ENCODE measurements at places on chromosomes 2 and 18.
A peak's percentile ranks its signal among the peaks of the same experiment; 100 is the strongest.

- no peak for DNase-seq
Observed at GRCh38 chr18:45505497-45506206, 109.6 kb upstream of the SLC14A2 start.

- no peak for DNase-seq
Observed at GRCh38 chr2:122863532-122863931, 1108.1 kb downstream of the TSN start.

GRCh38 chr2:188787658-188788240, 186.4 kb upstream of the COL3A1 start:
- no peak for DNase-seq

- no peak for DNase-seq
Observed at GRCh38 chr2:149871091-149871885, 283.7 kb upstream of the MMADHC start.

- DNase-seq, result no peak
Observed at GRCh38 chr2:97857553-97857952, 138.2 kb downstream of the TMEM131 start.

DNA sequence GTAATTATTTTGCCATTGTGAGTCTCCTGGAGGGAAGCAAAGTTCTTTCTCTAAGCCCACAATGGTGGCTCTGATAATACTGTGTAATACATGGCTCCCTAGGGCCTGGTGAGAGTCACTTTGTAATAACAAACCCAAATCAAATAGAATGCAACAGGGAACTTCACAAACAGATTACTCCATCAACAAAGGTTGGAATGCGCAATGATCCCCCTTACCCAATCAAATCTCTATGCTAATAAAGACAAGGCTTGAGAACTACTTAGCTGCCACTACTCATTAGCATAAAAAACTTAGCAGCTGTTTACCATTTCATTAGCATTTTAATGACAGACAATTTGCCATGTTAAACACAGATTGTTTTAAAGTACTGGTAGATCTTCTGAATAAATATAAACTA, 285.6 kb upstream of the SESTD1 start:
- DNase-seq, result no peak

GRCh38 chr2:25512707-25513106, 160.7 kb downstream of the DTNB start:
- no peak for DNase-seq

GRCh38 chr2:113024764-113025163, 19.5 kb downstream of the IL36A start:
- DNase-seq, result no peak

GRCh38 chr2:65353046-65353445, 79.4 kb downstream of the SPRED2 start:
- DNase-seq, result no peak

GRCh38 chr2:236631281-236631855, 61.7 kb downstream of the ACKR3 start:
- no peak for DNase-seq

- no peak for DNase-seq
Observed at GRCh38 chr2:71556692-71557250, 103.4 kb downstream of the DYSF start.

GRCh38 chr18:11733031-11733430, 44.0 kb downstream of the GNAL start:
- peak; percentile 69 for DNase-seq

DNA sequence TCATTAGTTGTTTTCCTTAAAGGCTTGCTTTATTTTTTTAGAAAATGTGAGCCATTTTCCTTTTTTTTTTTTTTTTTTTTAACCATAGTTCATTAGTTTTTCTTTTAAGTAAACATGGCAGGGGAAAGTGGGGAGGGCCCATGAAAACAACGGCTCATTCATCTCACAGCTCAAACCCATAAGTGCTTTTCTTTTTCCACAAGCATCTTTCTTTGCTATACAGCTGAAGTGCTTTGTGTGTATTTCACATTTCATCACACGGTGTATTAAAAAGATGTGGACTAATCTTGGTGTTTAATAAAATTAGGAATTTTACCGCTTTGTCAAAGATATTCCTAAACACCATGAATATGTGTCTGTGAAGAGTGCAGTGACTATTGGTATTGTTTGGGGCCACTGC, 41.6 kb downstream of the RHBDD1 start:
- DNase-seq, result no peak

GRCh38 chr2:61175036-61175435, 13.0 kb downstream of the C2orf74 start:
- DNase-seq, result no peak

- no peak for DNase-seq
Observed at GRCh38 chr2:37797081-37797480, 125.6 kb upstream of the CDC42EP3 start.

DNA sequence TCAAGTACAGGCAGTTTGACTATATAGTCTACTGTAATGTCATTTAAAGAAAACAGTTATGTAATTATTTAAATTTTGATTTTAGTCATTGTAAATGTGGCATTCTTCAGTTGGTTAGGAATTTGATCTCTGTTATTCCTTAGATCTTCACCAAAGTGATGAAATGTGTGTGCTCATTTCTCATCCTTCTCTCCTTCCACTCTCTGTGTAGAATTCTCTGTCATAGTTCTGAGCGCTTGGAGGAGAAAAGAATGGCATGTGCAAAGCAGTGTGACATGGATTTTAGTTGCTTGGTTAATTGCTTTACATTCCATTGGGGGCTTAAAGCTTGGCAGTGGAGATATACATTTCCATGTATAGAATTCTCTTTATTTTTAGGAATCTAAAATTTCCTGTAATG, 14.8 kb downstream of the PIK3C3 start:
- DNase-seq, result no peak

- DNase-seq, result no peak
Observed at GRCh38 chr2:179354739-179355537, 90.3 kb upstream of the SESTD1 start.

- no peak for DNase-seq
Observed at GRCh38 chr2:238285653-238286082, 2.7 kb downstream of the PER2 start.

DNA sequence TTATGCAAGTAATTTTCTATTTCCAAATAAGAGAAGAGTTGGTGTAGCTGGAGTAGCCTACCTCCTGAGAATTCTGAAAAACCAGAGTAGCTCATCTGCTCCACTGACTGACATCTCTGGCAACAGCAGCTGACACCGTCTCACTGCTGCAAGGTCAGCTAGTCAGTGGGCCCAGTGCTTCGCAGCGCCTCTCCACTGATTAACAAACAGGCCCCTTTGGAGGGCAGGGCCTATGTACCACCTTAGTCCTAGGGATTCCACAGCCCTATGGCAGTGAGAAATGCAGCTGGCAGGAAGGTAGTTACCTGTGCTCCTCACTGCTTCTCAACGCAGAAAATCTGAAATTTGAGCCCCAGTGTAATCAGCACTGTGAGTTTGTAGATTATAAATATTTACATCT, 97.5 kb downstream of the DLGAP1 start:
- no peak for DNase-seq

- no peak for DNase-seq
Observed at GRCh38 chr2:232126301-232127099, 165.0 kb downstream of the DIS3L2 start.

DNA sequence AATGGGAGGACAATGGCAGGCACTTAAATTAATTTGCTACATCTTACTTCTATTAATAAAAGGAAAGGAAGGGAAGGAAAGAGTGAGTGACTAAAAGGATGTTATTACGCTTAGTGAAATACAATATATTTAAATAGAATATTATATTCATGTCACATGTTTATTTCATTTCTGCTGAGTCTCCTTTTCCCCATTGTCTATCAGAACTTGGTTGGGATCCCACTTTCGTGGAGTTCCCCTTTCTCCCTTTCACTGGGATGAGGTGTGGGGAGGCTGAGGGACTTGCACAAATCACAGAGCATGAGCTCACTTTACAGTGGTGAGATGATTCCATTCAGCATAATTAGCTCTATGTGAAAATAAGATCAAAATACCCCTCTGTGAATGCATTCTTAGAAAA, 730.6 kb downstream of the TSN start:
- no peak for DNase-seq

GRCh38 chr2:28620801-28621171, 124.9 kb downstream of the PLB1 start:
- no peak for DNase-seq

- no peak for DNase-seq
Observed at GRCh38 chr2:31012406-31012805, 125.8 kb downstream of the GALNT14 start.

GRCh38 chr2:239262484-239263230, 138.2 kb downstream of the HDAC4 start:
- no peak for DNase-seq

- DNase-seq, result no peak
Observed at GRCh38 chr2:109136542-109136941, 7.5 kb downstream of the SH3RF3 start.

GRCh38 chr2:18430996-18431748, 129.3 kb downstream of the RDH14 start:
- DNase-seq, result no peak

GRCh38 chr2:241833101-241833663, 24.2 kb downstream of the NEU4 start:
- DNase-seq, result no peak

- DNase-seq, result peak; percentile 52
Observed at GRCh38 chr18:70289351-70290312, 787 bp downstream of the SOCS6 start.

DNA sequence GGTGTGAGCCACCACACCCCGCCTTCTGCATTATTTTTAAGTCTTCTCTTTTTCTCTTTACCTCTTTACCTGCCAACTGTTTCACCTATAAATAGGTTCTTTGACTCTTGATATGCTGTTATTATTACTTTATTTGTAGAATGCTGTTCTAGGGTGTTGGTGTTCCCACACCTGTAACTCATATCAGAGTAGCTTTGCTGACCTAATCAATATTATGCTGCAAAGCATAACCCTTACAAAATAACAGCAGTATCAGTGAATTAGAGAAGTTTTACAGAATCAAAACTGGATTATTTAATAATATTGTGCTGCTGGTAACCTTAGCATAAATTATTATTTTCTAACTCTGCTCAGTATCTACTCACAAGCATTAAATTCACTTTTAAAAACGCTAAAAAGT, 161.5 kb downstream of the FIGN start:
- no peak for DNase-seq

DNA sequence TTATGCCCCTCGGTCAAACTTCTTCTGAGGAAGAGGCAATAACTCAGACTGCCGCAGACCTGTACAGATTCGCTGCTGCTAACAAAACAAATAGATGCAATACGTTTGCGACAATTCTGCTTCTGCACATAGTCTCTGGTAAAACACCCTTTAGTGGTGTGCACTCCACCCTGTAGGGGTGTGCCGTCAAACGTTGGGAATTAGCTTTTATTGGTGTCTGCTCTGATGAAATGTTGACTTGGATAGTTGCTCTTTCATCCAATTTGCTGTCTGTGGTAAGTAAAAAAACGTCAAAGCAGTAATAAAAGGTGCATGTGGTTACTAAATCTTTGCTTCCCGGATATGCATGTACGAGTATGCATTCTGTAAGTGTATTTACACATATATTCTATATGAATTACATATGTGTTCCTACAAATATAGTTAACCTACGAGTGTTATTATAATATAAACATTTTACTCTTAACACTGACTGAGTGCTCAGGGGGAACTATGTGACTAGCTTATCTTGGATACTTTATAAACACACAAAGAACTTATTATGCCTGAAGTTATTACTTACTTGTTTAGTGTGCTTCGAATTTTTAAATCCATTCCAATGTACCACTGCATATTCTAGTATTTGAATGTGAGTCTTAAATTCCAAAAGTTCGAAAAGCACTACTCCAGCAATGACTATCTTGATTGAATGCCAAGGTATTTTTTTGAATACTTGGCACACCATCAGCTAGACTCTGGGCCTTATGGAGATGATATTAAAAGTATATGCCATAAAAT, 610.2 kb downstream of the ZEB2 start:
- DNase-seq, result no peak

DNA sequence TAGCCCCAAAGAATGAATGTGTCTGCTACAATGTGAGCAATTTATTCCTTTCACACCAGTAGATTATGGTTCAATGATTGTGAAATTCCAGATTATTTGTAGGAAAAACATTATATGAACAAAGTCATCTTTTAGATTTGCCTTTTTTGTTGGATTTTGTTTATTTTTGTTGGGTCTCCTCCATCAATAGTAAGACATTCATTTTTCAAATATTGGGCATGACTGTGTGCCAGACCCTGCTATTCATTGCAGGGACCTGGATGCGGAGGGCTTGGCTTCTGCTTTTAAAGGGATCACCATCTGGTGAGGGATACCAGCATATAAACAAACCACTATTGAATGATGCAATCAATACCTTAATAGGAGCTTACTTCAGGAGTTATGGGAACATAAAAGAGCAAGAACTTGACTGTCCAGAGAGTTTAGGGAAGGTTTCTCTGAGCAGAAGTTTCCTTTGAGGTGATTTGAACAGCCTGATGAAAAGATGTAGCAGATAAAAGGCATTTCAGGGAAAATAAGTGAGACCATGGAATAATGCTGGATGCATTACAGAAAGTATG, 486.7 kb downstream of the EPHA4 start:
- DNase-seq, result no peak

DNA sequence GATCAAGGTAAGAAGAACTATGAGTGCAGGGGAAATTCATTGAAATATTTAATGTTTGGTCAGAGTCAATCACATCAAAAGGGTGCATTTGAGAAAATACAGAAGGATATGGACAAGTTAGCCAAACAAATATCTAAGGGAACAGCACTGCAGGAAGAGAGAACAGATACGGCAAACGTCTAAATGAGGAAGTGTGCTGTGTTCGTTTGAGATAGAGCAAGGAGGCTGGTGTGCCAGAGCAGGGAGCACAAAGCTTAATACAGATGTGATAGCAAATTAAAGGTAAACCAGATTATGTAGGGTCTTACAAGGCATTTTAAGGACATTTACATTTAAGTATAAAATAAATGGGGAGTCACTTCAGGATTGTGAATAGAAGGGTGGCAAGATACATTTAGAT, 241.3 kb upstream of the ZNF804A start:
- DNase-seq, result no peak

DNA sequence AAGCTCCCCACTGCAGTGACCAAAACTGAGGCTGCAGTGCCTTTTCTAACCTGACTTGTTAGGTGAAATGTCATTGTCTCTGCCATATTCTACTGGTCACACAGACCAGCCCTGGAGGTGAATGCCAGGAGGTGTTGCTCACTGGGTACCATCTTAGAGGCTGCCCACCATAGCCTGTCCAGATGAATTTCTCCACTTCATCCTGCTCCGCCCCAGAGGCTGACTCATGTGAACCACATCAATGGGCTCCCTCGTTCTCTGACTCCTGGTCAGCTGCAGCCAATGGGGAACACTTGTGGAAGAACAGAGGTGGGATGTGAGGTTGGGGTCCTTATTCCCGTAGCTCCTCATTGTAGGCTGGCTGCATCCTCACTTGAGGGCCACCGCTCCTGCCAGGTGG, 3.4 kb upstream of the NARS1 start:
- DNase-seq, result no peak

- no peak for DNase-seq
Observed at GRCh38 chr18:79770501-79770815, 27.3 kb upstream of the KCNG2 start.

DNA sequence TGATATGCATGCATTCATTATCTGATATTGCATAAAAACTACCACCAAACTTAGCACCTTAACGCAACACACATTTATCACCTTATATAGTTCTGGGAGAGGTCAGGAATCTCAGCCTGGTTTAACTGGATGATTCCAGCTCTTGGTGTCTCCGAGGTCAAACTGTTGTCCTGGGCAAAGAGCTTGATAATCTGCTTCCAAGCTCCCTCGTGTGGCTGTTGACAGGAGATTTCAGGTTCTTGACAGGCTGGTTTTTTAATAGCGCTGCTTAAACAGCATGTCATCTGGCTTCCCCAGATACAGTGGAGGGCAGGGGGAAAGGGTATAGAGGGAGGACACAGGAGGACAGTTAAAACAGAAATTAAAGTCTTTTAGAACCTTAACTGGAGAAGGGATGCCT, 785.0 kb downstream of the CNTNAP5 start:
- no peak for DNase-seq
